ENCODE measurements at places on chromosomes 12 and 14.

DNA sequence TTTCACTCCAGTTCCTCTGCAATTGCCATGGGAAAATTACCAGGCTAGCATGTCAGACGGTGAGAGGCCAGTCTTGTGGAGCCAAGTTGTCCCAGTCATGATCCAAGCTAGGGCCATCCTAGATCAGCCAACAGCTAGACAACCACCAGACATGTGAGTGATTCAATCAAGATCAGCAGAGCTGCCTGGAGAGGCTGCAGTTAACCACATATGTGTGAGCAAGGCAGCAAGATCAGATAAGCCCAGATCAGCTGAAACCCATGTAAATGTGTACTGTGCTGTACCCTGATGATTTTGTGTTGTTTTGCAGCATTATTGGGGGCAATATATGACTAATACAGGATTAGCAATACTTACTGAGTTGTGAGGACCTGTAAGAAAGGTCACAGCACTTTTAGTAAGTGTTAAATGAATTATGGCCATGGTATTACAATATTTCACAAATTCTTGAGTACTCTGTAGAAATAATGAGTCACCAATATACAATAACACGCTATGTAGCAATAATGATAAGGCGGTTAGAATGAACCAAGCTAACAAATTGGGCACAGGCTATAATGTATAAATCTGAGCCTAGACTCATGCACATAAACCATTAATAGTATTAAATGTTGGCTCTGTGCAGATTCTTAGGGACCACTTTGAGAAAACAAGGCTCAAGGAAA is 91.4 kb downstream of the SUDS3 start:
- no peak for DNase-seq

DNA sequence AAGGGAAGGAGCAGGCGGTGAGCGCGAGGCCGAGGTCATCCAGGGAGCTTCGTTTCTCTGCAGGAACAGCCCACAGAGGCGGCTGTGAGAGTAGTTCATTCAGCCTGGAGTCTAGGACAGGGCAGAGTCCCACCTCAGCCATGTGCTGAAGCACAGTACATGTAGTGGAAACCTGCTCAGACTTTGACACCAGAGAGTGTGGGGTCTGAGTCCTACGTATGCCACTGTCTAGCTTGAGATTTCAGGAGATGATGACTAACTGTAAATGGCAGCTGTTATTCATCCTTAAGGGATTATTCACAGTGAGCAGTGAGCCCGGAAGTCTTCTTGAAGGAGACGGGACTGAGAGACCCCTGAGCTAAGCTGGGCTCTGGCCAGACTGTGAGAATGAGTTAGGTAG is 938 bp upstream of the SLC6A13 start:
- DNase-seq: no peak

DNA sequence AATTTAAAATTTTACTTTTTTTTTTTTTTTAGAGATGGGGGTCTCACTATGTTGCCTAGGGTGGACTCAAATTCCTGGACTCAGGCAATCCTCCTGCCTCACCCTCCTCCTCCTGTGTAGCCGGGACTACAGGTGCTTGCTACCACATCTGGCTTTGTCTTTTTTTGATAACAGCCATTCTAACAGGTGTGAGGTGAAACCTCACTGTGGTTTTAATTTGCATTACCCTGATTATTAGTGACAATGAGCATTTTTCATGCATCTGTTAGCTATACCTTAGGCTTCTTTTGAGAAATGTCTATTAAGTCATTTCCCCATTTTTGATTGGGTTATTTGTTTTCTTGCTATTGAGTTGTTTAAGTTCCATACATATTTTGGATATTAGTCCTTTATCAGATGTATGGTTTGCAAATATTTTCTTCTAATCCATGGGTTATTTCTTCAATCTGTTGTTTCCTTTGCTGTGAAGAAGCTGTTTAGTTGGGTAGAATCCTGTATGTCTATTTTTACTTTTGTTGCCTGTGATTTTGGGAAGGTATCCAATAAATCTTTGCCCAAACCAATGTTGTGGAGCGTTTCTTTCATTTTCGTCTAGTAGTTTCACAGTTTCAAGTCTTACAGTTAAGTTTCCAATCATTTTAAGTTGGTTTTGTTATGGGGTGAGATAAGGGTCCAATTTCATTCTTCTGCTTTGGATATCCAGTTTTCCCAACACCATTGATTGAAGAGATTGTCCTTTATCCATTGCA is 86.1 kb downstream of the MYF5 start:
- no peak for DNase-seq

DNA sequence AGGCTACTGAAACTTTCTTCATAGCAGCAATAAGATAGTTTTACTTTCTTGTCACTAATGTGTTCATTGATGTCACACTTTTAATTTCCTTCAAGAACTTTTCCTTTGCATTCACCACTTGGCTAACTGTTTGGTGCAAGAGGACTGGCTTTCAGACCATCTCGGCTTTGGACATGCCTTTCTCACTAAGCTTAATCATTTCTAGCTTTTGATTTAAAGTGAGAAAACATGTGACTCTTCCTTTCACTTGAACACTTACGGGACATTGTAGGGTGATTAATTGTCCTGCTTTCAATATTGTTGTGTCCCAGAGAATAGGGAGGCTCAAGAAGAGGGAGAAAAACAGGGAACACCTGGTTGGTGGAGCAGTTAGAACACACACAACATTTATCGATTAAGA is 41.9 kb downstream of the IFNG start:
- no peak for DNase-seq

DNA sequence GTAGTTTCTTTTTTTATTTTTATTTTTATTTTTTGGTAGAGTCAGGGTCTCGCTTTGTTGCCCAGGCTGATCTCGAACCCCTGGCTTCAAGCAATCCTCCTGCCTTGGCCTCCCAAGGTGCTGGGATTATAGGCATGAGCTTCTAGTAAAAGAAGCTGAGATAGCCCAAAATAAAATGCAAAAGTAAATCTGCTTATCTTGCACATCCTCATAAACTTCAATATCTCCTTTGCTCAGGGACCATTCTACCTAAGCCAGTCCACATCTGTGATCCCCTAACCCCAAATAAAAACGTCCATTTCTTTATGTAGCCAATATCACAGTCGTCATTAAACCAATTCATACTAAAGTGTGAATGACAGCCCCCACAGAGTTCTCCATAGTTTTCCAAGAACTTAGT is 36.3 kb downstream of the ATF7 start:
- DNase-seq: no peak

DNA sequence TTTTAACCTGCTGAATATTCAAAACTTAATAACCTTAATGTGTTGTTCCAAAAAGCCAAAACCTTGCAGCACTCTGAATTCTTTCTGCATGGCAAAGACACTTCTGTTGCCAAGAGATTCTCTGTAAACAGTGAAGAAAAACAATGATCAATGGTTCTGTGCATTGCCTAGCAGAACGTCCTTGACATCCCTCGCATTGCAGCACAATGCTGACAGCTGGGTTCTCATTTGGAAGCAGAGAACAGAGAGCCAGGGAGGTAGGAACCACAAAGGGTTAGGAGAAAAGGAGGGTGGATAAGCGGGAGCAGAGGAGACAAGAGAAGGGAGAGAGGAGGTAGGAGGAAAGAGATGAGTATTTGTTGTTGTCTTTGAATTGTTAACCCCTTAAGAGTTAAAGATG is 501.1 kb downstream of the NAV3 start:
- no peak for DNase-seq

DNA sequence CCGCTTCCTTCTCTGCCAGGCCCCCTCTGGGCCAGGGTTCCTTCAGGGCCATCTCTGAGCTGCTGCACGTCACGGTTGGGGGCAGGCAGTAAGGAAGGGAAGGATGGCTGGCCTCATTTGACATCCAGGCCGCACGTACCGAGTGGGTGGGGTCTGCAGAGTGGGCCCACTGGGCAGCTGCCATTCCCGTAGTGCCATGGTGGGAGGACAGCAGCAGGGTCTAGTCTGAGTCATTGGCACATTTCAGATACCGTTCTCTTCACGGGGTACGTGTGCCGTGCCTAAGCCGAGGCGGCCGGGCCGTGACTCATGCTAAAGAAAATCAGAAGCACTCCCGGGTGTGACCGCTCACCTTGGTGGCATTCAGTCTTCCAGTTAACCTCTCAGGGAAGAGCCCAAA is 43.9 kb downstream of the IL31 start:
- no peak for DNase-seq

GRCh38 chr12:17528394-17528793 is 561.6 kb downstream of the RERGL start:
- no peak for DNase-seq

- DNase-seq: no peak
Measured at GRCh38 chr12:2136901-2137300, 84.1 kb downstream of the CACNA1C start.

DNA sequence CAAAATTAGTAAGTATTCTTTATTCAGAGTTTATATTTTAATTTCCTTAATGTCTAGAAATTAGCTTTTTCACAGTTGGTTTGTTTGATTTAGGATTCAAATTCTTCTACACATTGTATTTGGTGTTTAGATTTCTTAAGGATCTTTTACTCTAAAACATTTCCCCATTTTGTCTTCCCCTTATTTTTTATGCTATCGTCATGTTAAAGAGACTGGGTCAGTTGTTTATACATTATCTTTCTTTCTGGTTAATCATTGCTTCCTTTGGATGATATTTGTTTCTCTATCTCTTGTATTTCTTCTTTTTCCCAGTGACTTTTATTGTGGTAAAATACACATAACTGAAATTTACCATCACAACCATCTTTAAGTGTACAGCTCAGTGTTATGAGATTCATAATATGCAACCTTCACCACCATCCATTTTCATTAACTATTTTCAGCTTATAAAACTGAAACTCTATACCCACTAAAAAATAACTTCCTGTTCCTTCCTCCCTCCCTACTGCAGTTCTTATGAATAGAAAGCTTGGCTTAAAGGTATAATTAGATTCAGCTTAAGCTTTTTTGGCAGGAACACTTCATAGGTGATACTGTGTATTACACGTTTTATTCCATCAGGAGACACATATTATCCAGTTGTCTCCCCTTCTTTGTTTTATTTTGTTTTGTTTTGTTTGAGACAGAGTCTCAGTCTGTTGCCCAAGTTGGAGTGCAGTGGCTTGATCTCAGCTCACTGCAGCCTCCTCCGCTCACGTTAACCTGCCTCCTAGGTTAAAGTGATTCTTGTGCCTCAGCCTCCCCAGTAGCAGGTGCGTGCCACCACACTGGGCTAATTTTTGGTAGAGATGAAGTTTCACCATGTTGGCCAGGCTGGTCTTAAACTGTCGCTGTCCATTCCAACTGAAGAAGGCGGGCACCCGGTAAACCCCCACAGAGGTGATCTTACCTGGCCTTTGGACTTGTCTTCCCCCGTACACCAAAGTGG is 45.0 kb downstream of the NOPCHAP1 start:
- DNase-seq: no peak

- DNase-seq: no peak
Measured at GRCh38 chr12:115129727-115130126, 445.8 kb upstream of the TBX3 start.

DNA sequence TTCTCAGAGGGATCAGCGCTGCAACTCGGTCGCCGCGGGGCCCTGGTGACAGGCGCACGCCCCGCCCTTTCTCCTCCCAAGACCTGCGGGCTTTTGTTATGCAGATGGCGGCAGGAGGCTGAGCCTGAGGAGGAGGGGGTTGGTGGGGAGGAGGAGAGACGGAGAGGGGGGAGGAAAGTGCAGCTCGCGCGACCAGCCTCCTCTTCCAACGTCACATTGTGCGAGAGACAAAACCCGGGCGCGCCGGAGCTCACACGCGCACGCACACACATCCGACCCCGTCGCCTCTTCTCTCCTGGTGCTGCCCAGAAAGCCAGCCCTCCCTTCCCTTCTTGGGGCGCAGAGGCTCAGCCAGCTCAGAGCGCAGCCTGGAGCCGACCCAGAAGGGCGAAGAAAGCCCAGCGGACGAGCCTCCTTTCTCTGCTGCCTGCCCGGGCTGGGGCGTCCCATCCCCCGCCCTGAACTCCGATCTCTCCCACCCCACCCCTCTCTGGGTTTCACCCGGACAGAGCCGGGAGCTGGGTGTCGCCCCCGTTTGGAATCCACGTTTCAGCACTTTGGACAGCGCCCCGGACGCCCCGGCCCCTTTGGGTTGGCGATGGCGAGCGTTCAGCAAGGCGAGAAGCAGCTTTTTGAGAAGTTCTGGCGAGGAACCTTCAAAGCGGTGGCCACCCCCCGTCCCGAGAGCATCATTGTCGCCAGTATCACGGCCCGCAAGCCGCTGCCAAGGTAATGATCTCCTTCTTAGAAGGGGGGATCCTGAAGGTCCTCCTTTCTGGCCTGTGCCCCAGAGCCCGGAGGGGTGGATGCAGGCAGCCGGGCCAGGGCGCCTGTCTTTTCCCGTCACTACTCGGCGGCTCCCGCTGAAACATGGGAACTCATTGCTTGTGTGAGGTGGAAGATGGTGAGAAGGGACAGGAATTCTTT is at the start of gene SRRM4:
Gene SRRM4 (plus strand): TSS at position 257 of the 927 bp plus-strand sequence. CDS start 342 bp downstream, at position 599.
- peak; percentile 1 for DNase-seq

DNA sequence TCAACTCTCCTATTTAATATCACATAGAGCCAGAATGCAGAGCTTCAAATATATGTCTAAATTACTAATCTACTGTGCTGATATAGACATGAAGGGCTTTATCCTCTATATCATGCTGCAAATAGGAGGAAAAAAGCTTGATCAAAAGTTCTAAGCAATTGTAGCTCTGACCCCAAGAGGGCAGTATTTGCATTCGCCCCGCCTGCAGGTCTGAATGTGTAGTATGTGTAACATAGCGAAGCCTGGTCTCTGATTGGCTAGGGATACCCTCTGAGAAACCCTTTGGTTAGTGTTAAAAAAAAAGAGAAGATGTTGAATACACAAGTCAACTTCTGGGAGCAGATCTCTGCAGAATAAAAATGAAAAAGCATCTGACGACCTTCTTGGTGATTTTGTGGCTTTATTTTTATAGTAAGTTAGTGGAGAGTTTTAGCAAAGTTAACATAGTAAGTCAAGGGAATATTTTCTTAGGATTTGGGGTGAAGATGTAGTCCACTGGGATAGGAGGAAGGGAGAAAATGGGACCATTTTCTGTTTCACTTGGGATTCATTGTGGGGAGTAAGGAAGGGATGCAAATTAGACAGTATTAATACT is 151.6 kb upstream of the OR4E1 start:
- no peak for DNase-seq

DNA sequence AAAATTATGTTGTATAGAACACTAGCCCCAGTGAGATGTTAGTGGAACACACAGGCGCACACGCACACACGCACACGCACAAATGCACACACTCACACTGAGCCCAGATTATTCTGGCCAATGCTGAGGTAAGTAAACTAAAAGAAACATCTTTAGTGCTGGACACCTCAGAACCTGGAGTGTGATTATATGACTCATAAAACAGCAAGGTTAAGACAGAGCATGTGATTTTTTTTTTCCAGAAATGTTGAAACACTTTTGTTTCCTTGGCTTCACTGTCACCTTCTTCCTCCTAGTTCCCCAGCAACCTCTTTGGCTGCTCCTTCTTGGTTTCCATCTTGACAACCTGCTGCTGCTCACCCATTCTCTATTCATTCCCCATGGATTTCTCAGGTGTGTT is 141.0 kb upstream of the ALG10B start:
- no peak for DNase-seq
